Activated CD4-positive, alpha-beta T cell treated with anti-CD3 and anti-CD28 coated beads for 48 hours (primary cell): ENCODE measurements at places on chromosomes 2 and 18.

DNA sequence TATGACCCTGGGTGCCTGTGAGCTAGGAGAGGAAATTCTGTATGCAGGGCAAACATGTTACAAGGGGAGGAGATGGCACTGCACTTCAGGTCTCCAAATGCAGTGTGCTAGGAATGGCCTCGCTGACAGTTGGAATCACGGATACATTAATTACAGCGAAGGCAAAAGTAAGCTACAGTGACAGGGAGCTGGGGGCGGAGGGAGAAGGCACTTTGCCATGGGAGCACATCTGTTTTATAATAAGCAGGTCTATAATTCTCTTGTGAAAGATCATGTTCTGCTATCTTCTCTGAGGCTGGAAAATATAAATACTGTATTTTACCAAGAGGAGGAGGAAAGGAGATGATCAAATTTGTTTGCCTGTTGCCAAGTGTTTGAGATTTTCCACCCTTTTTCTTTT, 56.3 kb upstream of the FZD5 start:
- DNase-seq = no peak

- DNase-seq = no peak
Measured at GRCh38 chr2:8537562-8538155, 144.2 kb upstream of the ID2 start.

DNA sequence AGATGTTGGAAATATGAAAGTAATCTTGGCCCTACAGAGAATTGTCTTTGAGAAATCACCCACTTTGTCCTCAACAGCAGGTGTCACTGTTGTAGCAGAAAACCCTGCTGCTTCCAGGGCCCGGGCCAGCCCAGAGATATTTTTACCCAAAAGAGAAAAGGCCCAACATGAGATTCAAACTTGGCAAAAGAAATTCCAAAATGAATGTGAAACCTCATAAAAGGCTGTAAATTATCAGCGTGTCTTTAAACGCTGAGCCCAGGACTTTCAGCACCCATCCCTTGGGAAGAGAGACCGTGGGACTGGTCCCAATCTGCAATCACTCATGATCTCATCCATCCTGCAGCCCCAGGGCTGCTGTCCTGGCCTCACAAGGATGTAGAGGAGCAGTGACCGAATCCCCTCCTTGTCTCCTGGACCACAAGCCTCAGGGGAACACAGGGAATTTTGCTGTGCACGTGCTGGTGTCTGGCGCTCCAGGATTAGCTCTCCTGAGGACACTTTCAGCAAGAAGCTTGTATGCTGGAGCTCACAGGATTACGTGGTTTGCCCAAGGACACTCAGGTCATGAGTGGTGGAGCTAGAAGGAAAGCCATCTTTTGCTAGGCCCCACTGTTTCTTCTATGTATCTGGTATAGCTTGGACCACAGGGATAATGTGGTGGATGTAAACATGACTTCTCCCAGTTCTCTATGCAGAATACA, 202.1 kb downstream of the RNF144A start:
- peak; percentile 32 for DNase-seq

DNA sequence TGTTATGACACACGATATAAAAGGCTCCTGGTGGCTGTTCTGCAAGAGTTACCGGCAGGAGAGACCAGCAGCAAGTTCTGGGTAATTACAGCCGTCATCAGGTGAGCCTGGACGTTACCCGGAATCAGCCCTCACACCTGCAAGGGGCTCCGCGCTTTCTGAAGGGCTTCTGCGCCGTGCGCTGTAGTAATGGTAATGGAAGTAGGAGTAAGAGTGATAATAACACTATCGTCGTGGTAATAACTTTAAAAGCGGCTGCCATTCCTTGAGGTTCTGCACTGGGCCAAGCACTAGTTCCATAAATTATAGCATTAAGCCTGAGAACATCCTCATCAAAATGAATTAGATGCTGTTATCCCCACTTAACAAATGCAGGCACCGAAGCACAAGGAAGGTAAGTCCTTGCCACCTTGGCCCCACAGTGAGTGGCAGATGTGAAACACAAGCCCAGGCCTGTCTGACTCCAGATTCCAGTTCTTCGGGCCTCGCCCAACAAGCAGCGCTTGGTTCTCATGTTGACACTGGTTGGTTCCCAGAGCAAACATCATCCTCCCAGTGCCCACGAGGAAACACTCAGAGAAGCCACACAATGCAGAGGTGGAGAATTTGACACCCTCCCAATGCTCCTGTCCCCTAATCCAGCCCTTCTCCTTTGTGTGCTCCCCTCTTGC, 205.2 kb downstream of the EIPR1 start:
- DNase-seq = no peak

GRCh38 chr2:136468799-136469369, 296.5 kb upstream of the THSD7B start:
- no peak for DNase-seq

DNA sequence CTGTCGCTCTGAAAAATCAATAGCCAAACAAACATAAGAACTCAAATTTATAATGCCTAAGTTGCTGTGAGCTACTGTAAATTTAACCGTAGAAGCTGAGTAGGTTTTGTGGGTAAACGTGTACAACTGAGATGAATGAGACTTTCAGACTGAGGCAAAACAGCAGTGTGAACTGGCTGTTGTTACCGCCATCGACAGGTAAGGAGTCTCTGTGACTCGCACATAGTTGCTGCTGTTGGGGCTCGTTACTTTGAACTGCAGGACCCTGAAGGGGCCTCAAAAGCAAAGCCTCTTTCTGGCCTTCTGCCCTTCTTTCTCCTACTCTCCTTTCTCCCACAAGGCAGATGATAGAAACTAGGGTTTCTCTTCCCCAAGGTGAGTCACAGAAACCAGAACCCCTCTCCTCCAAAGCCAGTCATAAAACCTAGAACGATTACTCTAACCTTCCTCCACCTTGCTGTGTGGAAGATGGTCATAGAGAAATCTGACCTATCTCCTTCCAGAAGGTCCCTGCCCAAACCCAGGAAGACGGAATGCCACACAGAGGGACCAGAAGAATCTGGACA, 101.2 kb downstream of the DLGAP1 start:
- DNase-seq = no peak

DNA sequence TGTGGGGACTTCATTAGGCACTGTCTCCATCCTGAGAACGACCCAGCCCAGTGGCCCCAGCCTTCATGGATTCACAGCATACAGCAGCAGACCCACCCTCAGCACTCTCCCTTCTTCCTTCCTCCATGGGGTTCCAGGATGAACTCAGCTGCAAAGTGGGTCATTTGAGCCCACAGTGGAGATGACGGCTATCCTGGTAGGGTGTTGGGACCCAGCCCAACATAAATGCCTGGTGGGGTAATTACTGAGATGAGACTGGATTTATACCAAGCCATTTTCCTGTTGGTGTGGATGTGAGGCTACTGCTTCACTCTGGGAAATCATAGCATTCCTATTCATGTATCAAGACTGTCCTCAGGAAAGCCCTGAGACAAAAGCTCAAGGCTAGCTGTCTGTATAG, 536.7 kb upstream of the TNP1 start:
- no peak for DNase-seq

DNA sequence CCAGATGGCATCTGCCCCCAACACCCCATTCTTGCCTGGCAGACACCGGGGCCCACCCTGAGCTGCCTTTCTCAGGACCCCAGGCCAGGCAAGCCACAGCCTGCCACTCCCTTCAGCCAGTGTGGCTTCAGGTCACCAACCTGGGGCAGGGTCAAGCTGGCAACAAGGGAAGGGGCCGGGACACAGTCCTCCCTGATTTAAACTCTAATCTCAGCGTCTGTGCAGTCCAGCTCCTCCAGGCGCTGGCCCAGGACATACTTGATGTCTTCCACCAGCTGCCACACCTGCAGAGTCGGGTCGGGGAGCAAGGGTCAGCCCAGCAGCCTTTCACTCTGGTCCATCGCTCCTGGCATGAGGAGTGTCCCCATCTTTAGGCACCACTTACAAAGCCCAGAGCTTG, 29.0 kb upstream of the ALPP start:
- no peak for DNase-seq

- no peak for DNase-seq
Measured at GRCh38 chr2:129911363-129912065, 68.0 kb upstream of the RAB6C start.

DNA sequence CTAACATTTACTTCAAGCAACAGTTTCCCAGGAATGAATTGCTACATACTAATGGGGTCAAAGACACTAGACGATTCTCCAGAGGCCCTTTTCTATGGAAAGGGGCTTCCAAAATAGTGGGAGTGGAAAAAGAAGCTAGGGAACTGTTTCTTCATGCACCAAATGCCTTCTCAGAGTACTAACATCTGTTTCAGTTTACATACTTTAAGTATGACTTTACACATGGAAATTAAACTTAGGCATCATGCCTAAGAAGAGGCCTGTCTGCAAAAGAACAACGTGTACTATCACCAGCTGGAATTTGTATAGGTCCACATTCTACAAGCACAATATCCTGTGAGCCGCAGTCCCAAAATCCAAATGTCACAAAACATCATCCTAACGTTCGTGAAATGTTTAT, 29.4 kb upstream of the WDR75 start:
- no peak for DNase-seq

GRCh38 chr2:203400805-203401585, 72.8 kb downstream of the ABI2 start:
- no peak for DNase-seq

GRCh38 chr2:197707316-197708213, 2.4 kb downstream of the MARS2 start:
- no peak for DNase-seq

- DNase-seq = no peak
Measured at GRCh38 chr18:3193331-3193730, 26.4 kb downstream of the MYOM1 start.

- no peak for DNase-seq
Measured at GRCh38 chr18:48059455-48060010, 129.1 kb upstream of the SMAD2 start.

DNA sequence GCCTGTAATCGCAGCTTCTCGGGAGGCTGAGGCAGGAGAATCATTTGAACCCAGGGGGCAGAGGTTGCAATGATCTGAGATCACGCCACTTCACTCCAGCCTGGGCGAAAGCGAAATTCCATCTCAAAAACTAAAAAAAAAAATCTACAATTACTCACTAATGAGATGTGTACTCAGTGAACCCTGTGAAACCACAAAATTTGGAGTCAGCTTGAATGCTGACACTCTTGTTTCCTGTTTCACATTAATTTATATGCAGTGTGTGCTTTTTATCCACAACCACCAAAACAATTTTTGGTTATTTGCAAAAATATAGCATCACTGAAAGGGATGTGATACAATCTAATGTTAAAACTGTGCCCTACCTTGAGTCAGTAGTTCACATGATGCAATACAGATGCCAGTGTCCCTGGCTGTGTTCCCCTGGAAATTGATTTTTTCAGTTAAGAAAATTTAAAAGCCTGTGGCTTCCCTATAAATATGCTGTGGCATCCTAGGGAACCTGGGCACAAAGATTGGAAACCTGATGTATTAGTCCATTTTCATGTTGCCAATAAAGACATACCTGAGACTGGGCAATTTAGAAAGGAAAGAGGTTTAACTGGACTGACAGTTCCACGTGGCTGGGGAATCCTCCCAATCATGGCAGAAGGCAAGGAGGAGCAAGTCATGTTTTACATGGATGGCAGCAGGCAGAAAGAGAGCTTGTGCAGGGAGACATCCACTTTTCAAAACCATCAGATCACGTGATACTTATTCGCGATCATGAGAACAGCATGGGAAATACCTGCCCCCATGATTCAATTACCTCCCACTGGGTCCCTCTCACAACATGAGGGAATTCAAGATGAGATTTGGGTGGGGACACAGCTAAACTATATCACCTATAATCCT, 337.5 kb upstream of the NT5C1B start:
- DNase-seq = no peak

DNA sequence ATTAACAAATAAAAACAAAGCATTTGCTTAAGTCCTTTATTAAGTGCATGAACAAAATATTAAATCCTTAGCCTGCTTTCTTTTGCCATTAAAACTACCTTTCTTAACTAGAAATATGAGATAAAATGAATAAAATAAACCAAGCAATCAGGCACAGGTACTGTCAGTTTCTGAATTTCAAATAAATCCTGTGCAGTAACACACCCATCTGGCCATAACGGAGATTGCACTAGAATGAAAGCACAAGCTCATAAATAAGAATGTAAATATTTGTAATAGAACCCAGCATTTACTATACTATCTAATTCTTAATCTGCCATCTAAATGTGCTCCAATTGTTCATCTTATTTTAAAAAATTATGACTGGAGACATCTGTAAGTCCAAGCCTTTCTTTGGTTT, 31.9 kb downstream of the PRKRA start:
- no peak for DNase-seq

DNA sequence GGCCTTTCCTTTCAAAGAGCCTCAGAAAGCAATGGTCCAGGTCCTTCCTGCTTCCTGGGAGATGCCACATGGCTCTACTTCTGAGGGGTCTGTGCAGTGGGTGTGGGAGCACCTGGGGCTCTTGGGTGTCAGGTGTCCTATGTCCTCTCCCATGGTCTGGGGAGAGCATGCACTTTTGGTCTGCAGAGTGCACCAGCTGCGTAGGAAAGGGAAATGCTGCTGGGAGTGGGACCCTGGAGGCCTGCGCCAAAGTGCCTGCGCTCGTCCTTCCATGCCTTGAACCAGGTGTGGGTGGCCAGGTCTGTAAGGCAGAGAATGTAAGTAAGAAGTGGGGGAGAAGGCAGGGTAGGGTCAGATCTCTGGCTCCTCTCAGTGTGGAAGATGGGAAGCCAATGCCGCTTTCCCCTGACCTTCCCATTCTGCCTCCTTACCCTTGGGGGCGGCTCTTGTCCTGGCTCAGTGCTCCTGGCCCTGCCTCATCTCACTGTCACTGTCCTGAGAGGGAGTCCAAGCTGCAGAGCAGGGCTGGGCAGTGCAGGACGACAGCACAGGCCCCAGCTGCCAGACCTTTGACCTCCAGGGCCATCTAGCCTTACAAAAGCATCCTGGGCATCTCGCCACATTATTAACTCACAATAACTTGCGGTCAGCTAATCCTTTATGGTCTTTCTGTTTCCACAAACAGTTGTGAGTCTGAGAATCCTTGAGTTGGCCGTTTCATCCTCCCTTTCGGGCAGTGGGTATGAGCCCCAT, 6.6 kb upstream of the PROM2 start:
- no peak for DNase-seq

DNA sequence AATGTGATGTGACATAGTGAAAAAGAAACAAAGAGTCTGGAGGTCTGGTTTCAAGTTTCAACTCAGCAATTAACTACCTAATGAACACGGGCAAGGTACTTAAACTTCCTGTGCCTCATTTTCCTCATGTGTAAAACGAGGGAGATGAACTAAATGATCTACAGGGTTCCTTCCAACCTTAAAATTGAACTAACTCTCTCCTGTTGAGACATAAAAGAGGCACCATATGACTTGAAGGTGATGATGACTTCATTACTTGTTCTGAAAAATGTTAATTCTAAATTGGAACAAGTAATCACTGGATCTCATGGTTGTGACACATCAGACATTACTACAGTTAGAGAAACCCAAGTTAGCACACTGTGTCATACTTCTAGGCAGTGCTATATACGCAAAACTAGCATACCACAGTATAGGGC, 8.9 kb upstream of the REL start:
- no peak for DNase-seq

GRCh38 chr2:197972061-197972460, 167.7 kb downstream of the PLCL1 start:
- DNase-seq = no peak
